ENCODE measurements at places on chromosomes 3 and 15.

DNA sequence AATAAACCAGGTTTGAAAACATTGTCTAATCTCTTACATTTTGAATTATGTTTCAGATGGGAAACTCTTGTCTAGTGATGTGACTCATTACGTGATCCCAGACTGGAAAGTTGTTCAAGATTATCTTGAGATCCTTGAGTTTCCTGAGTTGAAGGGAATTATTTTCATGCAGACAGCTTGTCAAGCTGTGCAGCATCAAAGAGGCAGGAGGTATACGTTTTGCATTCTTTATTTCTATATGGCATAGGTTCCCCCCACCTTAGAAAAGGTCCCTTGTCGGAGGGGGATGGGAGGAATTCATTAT lies 1.5 kb downstream of the DIS3L start:
- DNase-seq = no peak

GRCh38 chr3:186605561-186606545 lies 7.0 kb upstream of the AHSG start:
- no peak for DNase-seq

DNA sequence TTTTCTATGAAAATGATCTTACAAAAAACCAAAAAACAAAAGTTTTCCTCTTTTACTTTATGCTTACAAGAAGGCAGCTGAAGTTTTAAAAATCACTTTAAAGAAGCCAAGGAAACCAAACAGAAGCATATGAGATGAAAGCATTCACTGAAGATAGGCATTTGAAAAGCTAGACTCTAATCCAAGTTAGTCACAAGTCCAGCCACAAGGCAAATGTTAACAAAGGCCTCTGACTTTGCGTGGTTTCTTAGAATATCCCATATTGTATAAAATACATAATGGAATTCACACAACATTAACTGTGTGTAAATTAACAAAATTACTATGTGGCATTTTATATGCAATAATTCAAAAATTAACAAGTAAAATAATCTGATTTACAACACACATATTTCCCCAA lies 17.7 kb downstream of the MRPL3 start:
- no peak for DNase-seq

- no peak for DNase-seq
Measured at GRCh38 chr3:141870091-141870687, 6.3 kb upstream of the ATP1B3 start.

DNA sequence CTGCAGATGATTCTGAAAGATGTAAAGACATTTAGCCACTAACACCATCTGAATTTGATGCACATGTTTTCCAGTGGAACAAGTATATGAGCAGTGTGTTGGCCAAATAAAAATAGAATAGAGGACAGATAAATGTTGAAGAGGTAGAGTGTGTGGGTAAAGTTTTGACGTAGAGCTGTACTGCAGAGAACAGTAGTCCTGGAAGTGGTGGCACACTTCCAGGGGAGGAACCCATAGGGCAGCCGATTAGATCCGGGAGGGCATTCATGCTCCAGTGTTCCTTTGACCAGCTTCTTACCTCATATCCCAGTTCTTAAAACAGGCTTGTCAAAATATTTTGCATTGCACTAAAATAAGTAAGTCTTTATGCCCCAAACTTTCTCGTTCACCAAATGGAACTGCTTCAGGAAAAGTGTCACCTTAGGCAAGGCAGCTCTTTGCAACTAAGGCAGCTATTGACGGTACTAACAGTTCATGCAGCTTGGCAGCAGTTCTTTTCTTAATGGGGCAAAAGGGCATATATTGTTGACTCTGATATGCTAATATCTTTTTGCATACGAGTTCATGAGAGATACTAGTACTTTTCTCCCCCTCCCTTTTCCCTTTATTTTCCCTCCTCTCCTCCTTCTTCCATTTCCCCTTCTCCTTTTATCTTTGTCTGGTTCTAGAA lies 429.3 kb upstream of the AZI2 start:
- DNase-seq = no peak

GRCh38 chr3:138950006-138950644 lies 3.1 kb downstream of the FOXL2NB start:
- peak; percentile 30 for DNase-seq

DNA sequence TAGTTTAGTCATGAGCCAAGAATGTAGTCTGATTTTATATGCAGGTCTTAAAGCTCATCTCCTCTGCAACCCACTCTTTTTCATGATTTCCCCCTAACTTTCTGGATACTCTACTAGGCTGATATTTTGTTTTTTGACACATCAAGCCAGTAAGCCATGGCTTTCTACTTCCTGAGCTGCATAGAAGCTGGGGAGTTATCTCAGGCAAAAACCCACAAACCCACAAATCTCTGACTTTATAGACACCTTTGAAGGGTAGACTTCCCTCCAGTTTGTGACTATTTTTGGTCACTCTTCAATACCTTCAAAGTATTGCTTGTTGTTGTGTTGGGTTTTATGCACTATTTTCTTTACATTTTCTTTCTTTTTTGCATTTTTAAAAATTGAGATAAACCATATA lies 28.6 kb downstream of the TMEM202 start:
- no peak for DNase-seq

DNA sequence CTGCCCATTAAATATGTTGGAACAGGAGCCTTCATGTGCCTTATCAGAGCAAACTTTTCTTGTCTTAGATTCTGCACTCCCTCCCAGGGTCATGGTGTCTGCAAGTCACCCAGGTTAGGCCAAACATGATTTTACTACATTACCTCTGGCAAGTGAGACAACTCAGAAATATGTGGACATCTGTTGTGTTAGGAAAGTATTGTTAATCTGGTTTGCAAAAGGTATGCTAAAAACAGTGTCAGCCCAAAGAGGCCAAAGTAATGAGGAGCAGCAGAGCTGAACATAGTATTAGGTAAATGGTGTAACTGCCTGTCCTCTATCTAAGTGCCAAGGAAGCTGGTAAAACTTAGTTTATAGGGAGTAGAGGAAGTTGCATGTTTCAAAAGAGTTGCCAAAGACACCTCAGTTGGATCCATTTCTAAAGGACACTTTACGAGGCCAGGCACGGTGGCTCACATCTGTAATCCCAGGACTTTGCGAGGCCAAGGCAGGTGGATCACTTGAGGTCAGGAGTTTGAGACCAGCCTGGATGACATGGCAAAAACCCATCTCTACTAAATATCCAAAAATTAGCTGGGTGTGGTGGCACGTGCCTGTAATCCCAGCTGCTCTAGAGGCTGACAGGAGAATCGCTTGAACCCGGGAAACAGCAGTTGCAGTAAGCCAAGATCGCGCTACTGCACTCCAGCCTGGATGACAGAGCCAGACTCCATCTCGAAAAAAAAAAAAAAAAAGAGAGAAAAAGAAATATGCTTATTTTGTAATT lies 22.5 kb upstream of the PPIB start:
- DNase-seq = no peak

GRCh38 chr3:197682713-197683112 lies 54.0 kb downstream of the RUBCN start:
- no peak for DNase-seq

- no peak for DNase-seq
Measured at GRCh38 chr3:175941352-175941751, 1082.2 kb downstream of the NAALADL2 start.

- peak; percentile 4 for DNase-seq
Measured at GRCh38 chr3:191329654-191330529, at the start of gene UTS2B. Gene UTS2B (minus strand): TSS chr3:191330526. CDS start chr3:191282189, 48,337 bp downstream.

DNA sequence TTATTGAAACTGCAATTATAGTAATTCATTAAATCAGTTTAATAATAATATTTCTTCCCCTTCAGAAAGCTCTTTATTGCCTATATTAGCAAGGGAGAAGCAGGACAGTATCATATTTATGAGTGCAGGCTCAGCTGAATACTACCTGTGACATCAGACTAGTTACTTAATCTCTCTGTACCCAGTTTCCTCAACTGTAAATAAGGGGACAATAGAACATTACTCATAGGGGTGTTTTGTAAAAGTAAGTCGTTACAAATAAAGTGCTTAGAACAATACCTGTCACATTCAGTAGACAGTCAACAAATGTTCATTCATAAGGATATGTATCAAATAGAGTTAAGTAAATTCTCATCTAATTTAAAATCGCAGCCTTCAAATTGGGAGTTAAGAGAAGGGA lies 12.1 kb upstream of the VPS39 start:
- no peak for DNase-seq

GRCh38 chr15:90598031-90598577 lies 68.4 kb downstream of the CRTC3 start:
- DNase-seq = no peak

- no peak for DNase-seq
Measured at GRCh38 chr3:28139967-28140634, 101.3 kb upstream of the CMC1 start.

DNA sequence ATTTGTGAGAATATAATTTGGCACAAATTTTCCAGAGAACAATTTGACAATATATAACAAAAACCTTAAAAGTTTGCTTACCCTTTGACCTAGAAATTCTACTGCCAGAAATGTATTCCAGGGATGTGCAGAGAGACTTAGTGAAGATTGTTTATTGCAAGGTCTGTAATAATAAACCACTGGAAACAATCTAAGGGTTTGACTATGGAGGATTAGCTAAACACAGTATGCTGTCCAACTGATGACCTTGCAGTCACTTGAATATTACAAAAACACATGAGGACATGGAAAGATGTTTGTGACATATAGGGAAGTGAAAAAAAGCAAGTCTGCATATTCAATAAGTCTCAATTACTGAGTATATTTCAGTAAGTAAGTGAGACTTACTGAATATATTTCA lies 48.1 kb upstream of the CDV3 start:
- DNase-seq = no peak

GRCh38 chr3:160286231-160286630 lies 61.0 kb downstream of the C3orf80 start:
- DNase-seq = no peak

DNA sequence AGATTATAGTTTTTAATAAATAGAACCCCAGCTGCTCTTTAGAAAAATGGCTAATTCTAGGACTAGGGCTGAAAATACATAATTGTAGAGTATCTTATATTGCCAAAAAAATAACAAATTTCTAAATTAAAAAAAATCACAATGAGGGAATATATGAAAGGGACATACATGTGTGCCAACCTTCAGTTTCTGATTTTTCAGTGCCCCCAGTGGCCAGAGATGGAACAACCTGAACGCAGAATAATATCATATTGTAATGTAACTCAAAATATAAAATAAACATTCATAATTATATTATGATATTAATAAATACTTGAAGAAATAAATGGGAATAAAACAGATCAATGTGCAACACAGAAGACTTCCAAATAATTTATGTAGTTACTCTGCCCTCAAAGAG lies 460.5 kb downstream of the ZNF385D start:
- DNase-seq = no peak

DNA sequence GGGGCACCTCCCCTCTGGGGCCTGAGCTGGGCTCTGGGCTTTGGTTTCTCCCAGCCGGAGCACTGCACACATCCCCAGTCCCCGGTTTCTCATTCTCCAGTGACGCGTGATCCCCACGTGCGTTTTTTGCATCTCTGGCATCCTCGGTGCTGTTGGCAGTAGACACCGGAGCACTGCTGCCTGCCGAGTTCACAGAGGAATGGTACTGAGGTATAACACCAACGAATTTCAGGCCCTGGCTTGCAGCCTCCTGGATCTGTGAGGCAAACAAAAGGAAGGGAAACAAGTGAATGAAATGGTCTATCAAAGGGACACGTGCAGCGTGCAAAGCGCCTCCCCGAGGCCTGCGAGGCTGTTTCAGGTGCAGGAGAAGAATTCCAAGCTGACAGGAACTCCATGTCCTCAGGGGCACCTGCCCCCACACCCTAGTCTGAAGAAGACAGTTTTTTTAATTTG lies 112.9 kb downstream of the OXNAD1 start:
- no peak for DNase-seq

DNA sequence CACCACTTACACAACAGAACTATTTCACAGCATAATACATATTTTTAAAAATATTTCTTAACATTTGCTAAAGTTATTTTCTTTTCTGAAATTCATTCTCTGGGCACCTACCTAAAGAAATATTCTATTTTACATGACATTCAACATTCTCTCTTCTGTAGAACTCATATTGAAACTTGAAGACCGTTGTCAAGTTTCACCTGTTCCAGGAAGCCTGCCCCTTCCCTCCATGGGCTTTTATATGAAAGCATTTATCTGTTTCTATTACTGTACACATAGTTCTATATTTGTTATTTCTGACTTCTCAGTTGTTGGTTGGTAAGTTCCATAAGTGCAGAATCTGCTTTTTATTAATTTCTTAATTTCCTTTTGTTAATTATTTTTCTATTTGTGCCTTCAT lies 204.3 kb upstream of the ALCAM start:
- DNase-seq = no peak

DNA sequence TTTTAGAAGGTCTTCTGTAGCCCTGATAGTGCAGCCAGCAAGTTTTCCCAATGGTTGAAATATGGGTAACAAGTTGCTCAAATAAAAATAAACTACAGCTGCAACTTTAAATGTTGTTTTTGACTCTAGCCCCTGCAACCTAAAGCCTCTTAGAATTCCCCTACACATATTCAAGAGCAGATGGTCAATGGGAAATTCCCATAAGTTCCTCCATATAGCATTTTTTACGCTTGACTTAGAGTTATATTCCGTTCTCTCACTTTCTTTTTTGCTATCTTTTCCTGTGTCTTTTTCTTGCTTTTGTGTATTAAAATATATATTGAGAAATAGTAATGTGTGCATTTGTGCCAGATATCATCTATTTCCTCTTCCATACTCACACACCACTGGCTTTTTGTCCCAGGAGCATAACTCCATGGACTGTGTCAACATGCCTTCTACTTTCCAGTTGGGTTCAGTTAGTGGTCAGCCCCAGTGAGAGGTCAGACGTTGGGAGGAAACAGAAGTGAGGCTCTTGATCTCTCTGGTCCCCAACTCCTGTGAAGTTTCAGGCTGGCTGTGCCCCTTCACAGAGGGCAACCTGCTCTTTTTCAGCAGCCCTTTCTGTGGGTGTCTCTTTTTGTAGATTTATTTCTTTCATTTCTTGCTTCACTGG lies 63.3 kb upstream of the TP63 start:
- DNase-seq = no peak

GRCh38 chr3:149091983-149092382 lies 5.7 kb upstream of the HLTF start:
- DNase-seq = no peak

GRCh38 chr15:66025972-66026371 lies 156.7 kb downstream of the RAB11A start:
- DNase-seq = no peak

DNA sequence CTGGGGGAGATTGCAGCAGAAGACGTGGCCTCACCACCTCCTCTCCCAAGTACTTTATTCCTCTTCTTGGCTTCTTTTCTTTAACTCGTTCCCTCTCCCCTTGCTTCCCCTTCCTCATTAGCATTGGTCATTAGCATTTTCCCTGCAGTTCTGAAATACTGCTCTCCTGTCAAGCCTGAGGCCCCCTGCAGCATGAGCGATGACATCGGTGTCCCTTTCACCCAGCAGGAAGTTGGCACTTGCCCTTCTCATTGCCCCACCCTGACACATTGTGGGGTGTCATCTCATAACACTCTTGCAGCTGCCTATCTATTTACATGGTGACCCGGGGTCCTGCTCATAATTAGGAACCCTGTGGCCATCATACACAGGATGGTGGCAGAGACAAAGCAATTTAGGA lies 167.1 kb downstream of the ARRDC4 start:
- no peak for DNase-seq

All from stimulated activated CD4-positive, alpha-beta T cell treated with anti-CD3 and anti-CD28 coated beads, Interleukin-4, amount 100 ng/mL, for 1 hour (primary cell).